ENCODE measurements at places on chromosomes 3 and 15. TPM values are rescaled to one million over a fixed set of nuclear protein-coding genes. Genes with fewer than 3 reads are reported as not detected.

DNA sequence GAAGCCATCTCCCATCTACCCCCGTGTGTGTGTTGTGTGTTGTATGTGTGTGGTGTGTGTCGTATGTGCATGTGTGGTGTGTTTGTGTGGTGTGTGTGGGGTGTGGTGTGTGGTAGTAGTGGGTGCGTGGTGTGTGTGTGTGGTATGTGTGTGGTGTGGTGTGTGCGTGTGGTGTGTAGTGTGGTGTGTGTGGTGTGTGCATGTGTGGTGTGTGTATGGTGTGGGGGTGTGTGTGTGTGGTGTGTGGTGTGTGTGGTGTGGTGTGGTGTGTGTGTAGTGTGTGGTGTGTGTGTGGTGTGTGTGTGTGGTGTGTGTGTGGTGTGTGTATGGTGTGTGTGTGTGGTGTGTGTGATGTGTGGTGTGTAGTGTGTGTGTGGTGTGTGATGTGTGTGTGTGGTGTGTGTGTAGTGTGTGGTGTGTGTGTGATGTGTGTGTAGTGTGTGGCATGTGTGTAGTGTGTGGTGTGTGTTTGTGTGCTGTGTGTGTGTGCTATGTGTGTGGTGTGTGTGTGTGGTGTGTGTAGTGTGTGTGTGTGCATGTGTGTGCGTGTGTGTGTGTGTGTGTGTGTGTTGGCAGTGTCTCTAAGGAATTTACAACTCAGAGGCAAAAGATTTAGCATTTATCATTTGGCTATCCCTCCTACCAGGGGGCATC, 156.3 kb upstream of the TMEM108 start:
- no peaks in the 10 kb centered on the region for H3K27me3 ChIP-seq
- DNase-seq = no peak
- H3K4me3 ChIP-seq = no peak overlapping the region
- H3K27ac ChIP-seq = no peak overlapping the region
- no peaks in the 10 kb centered on the region for H3K4me1 ChIP-seq
- H3K36me3 ChIP-seq = no peaks in the 10 kb centered on the region

GRCh38 chr3:197516517-197516889, 39.3 kb downstream of the BDH1 start:
- H3K4me1 ChIP-seq = no peaks in the 10 kb centered on the region
- peak overlapping the region; percentile 63 for H3K27ac ChIP-seq
- H3K27me3 ChIP-seq = no peaks in the 10 kb centered on the region
- H3K36me3 ChIP-seq = no peaks in the 10 kb centered on the region

Gene CNTN3
- 3.7 TPM for total RNA-seq

GRCh38 chr3:123158330-123158729, 43.4 kb upstream of the SEC22A start:
- no peak for DNase-seq
- H3K27me3 ChIP-seq = no peaks in the 10 kb centered on the region
- no peaks in the 10 kb centered on the region for H3K4me1 ChIP-seq
- H3K4me3 ChIP-seq = no peak overlapping the region
- H3K36me3 ChIP-seq = no peaks in the 10 kb centered on the region

All from breast epithelium (tissue), 4 donors.